Inflammatory macrophage (primary cell): ENCODE measurements at places on chromosomes 12 and 14.

DNA sequence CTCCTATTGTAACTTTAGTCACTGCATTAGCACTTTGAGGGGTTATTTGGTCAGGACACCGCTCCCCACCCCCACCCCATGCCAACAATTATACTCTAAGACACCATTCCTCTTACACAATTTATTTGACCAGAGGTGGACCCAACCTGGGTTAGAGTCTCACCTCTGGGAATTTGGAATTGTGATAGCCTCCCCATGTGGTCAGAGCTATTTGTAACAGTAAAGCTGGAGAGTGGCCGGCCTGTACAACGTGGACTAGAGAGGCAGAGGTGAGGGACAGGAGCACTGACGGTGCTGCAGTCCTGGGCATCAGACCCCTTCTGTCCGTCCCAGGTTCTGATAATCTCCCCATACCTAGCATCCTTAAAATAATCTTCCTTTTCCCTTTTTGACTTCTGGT lies 3.3 kb upstream of the HAL start:
- DNase-seq: no peak

DNA sequence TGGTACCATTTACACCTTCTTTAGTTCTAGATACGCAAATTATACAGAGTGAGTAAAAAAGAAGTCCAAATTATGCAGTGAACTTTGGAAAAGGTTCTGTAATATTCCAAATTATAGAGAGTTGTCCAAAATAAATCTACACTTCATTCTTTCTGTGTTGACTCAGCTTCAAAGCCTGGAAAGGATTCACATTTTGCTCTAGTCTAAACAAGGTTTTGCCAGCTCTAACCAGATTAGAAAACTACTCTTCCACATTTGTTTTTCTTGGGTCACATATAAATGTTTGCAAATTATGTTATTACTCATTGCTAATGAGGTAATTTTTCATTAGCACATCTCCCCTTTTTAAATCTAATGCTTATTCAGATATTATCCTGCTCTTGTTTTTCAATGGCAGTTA lies 1562.4 kb upstream of the SEL1L start:
- DNase-seq: no peak

GRCh38 chr12:28463396-28463795 lies 273.1 kb downstream of the CCDC91 start:
- DNase-seq: no peak

DNA sequence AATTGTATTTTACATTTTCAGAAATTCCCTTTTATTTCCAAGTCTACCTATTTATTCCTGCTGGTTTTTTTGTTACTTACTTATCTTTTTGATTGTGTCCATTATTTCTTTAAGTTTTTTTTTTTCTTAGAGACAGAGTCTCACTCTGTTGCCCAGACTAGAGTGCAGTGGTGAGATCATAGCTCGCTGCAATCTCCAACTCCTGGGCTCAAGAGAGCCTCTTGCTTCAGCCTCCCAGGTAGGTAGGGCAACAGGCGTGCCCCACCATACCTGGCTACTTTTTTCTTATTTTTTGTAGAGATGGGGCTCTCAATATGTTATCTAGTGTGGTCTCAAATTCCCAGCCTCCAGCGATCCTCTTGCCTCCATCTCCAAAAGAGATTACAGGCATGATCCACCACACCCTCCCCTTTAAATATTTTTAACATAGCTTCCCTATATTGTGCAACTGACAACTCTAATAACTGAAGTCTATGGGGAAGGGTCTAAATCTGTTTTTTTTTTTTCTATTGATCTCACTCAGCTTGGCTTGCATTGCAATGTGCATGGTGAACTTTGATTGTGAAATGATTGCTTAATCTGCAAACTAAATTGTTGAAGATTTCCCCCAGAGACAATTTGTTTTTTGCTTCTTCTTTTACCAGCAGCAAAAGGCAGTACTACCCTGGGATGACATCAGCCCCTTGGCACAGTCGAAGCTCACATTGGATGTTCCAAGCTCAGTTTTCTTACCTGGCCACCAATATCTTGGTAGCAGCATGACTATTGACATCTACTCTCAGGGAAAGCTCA lies 25.7 kb upstream of the COCH start:
- DNase-seq: peak; percentile 76

DNA sequence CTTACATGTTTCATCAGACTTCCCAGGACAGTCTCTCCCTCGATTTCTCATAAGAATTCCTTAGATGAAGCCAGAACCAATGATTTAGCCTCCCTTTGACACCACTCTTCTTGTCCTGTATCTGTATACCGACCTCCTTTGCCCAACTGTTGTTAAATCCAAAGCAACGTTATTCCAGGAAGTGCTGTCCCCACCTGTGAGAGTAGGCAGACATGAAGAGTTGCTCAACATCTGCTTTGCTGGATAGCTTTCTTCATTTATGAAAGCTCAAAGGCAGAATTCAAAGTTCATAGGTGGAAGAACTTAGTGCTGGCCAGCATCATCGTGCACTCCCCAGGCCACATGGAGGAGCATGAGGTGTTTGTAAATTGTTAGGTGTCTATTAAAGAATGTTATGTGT lies 55.6 kb downstream of the GTF2A1 start:
- no peak for DNase-seq

DNA sequence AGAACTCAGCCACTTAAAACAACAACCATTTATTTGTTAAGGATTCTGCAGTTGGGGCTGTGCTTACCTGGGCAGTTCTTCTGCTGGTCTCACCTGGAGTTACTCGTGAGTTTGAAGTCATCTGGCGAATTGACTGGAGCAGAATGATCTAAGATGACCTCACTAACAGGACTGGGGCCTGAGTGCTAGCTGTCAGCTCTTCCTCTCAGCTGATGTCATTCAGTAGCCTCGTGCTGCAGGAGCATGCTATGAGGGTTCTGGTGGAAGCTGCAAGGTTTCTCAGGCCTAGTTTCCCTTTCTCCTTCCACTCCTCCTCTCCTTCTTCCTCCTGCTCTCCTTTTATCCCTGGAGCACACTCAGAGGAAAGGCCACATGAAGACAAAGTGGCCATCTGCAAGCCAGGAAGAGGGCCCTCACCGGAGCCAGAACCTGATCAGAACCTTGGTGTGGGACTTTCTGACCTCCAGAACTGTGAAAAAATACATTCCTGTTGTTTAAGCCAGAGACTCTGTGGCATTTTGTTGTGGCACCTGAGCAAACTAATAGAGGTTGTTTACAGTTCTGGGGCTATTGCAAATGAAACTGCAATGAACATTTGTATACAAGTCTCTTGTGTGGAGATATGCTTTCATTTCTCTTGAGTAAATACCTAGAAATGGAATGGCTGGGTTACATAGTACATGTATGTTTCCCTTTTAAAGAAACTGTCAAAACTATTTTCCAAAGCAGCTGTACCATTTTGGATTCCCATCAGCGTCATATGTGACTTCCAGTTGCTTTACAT lies 21.9 kb upstream of the MAP3K9 start:
- peak; percentile 20 for DNase-seq

- no peak for DNase-seq
Measured at GRCh38 chr14:63228217-63228616, 24.0 kb downstream of the RHOJ start.
